Activated T-helper 2 cell treated with anti-CD3 and anti-CD28 coated beads, Interferon-gamma antibody, Interleukin-2, Interleukin-4, amounts not matched to agents 10 μg/mL and 5 μg/mL and 100 μg/mL, durations not matched to agents 14 hours and 24 hours and 36 hours (primary cell): ENCODE measurements at places on chromosomes 3 and 15. TPM values are rescaled to one million over a fixed set of nuclear protein-coding genes. Genes with fewer than 3 reads are reported as not detected.

The C2CD4A gene
- not detected in 2 replicates for total RNA-seq

GRCh38 chr3:17820704-17821103 is 78.3 kb upstream of the TBC1D5 start:
- no peaks in the 10 kb centered on the region for H3K4me1 ChIP-seq
- DNase-seq, result no peak
- H3K36me3 ChIP-seq, result no peaks in the 10 kb centered on the region
- peaks cover 20% of the 10 kb centered on the region for H3K27me3 ChIP-seq

The DUOXA2 gene
- total RNA-seq, result not detected in 2 replicates

DNA sequence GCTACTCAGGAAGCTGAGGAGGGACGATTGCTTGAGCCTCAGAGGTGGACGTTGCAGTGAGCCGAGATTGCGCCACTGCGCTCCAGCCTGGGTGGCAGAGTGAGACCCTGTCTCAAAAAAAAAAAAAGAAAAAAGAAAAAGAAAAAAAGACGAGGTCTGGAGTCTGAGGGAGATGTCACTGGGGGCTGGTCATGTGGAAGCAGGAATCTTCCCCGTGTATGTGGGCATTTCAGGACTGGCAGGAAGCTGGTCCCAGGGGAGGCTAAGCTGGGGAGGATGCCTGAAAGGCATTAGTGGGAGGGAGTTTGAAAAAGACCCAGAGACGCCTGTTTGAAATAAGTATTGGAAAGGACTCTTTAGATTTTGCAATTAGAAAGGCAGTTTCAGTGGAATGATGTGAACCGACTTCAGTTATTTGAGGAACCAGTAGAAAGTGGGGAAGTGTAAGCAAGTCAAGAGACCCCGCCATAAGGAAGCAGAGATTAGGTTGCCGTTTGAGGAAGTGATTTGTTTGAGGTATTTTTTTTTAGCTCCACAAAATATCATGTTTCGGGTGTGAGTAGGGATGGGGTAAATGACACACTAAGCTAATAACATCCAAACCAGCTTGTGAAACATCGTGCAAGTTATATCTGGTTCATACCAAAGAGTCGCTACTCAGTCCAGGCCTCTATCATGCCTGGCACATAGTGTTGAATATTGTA is 55.5 kb downstream of the ST6GAL1 start:
- peak overlapping the region; percentile 28 for H3K27ac ChIP-seq
- DNase-seq, result no peak
- H3K4me1 ChIP-seq, result peaks cover 25% of the 10 kb centered on the region
- no peaks in the 10 kb centered on the region for H3K27me3 ChIP-seq

- no peak overlapping the region for H3K27ac ChIP-seq
- no peak for DNase-seq
- H3K4me1 ChIP-seq, result peaks cover 18% of the 10 kb centered on the region
- H3K36me3 ChIP-seq, result no peaks in the 10 kb centered on the region
Observed at GRCh38 chr3:52841211-52841980, 6.6 kb upstream of the MUSTN1 start.

GRCh38 chr3:76585794-76586392 is 454.0 kb upstream of the ROBO2 start:
- H3K4me1 ChIP-seq, result no peaks in the 10 kb centered on the region
- DNase-seq, result no peak
- no peaks in the 10 kb centered on the region for H3K27me3 ChIP-seq
- H3K4me3 ChIP-seq, result no peak overlapping the region
- no peaks in the 10 kb centered on the region for H3K36me3 ChIP-seq

GRCh38 chr3:8220291-8220690 is 281.3 kb upstream of the LMCD1 start:
- DNase-seq, result no peak
- H3K4me3 ChIP-seq, result no peak overlapping the region
- H3K27me3 ChIP-seq, result no peaks in the 10 kb centered on the region

The PGBD4 gene
- total RNA-seq, result 3.4 and 3.7 TPM in 2 replicates

DNA sequence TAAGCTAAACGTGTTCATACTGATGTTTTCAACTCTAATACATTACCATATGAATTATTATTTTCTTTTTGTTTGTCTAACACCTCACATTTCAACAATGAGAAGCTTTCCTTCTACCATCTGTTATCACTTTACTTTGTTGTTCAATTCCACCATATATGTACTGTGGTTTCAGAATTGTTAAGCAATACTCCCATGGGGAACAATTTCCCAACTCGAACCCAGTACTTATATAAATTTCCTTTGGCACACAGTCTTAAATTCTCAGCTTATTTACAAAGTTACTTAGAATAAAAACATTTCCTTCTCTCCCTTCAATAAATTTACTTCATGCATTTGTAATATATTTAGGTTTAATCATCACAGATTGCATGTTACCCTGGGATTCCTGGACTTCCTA is 1764.4 kb downstream of the OTOL1 start:
- H3K27ac ChIP-seq, result no peak overlapping the region
- H3K36me3 ChIP-seq, result no peaks in the 10 kb centered on the region
- no peak overlapping the region for H3K4me3 ChIP-seq
- no peak for DNase-seq

GRCh38 chr3:182382112-182382857 is 411.0 kb upstream of the ATP11B start:
- no peak for DNase-seq
- no peaks in the 10 kb centered on the region for H3K27me3 ChIP-seq
- no peaks in the 10 kb centered on the region for H3K4me1 ChIP-seq

The HIGD2B gene
- total RNA-seq, result 0.16 TPM in 2 replicates

GRCh38 chr15:67109141-67110034 is 44.0 kb downstream of the SMAD3 start:
- DNase-seq, result no peak
- no peak overlapping the region for H3K4me3 ChIP-seq
- peaks cover 68% of the 10 kb centered on the region for H3K36me3 ChIP-seq

DNA sequence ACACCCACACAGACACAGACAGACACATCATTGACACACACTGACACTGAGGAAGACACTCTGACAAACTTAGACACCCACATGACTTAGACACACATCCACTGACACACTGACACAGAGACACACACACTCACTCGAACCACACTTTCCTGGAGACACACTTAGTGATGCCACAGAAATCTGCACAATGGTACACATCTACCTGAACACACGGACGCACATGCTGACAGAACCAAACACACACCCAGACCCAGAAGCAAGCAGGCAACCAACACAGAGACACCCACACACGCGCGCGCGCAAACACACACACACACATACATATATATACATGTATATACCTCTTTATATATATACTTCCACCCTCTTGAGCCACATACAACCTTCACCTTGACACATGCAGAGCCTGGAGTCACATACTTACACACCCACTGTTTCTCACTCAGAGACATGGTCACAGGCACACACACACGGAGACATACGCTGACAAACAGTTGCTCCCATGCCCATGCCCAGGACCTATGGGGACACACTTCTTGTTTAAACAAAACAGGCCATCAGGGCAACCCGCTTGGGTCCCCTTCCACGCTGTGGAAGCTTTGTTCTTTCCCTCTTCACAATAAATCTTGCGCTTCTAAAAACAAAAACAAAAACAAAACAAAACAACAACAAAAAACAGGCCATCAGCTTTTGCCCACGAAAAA is 913 bp upstream of the SCN5A start:
- H3K4me3 ChIP-seq, result no peak overlapping the region
- peaks cover 14% of the 10 kb centered on the region for H3K27me3 ChIP-seq
- H3K36me3 ChIP-seq, result no peaks in the 10 kb centered on the region
- DNase-seq, result no peak

GRCh38 chr3:31974964-31975363 is 6.1 kb downstream of the OSBPL10 start:
- H3K4me1 ChIP-seq, result peaks cover 15% of the 10 kb centered on the region
- DNase-seq, result no peak
- H3K4me3 ChIP-seq, result no peak overlapping the region
- no peak overlapping the region for H3K27ac ChIP-seq
- H3K36me3 ChIP-seq, result peaks cover 33% of the 10 kb centered on the region

DNA sequence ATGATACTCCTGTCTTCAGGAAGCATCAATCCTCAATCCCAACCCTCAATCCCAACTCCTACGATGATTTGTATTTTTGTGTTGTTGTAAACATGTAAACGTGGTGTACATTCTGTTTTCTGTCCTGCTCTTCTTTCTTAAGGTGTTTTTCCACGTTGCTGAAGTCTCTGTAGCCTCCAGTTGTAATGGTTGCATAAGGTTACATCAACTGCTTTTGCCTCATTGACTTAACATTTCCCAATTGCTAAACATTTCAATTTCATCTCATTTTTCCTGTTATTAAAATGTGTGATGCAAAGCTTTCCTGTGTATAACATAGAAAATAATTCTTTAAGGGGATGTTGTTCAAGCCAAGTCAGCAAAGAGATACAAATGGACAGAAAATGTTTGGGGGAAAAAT is 33.4 kb downstream of the HRH1 start:
- peaks cover 12% of the 10 kb centered on the region for H3K27me3 ChIP-seq
- H3K4me1 ChIP-seq, result no peaks in the 10 kb centered on the region
- DNase-seq, result no peak
- H3K36me3 ChIP-seq, result no peaks in the 10 kb centered on the region
- H3K27ac ChIP-seq, result no peak overlapping the region

The CCR1 gene
- total RNA-seq, result 0.41 and 0.51 TPM in 2 replicates

GRCh38 chr3:190862209-190863118 is at the start of gene GMNC:
GMNC (minus strand) TSS chr3:190862694; CDS start chr3:190862615, 79 bp downstream.
- peak within 1 kb of the TSS; percentile 57 for H3K4me3 ChIP-seq
- H3K36me3 ChIP-seq, result no peaks in the 10 kb centered on the region
- peak; percentile 50 for DNase-seq
- peaks cover 52% of the 10 kb centered on the region for H3K27me3 ChIP-seq
- peaks cover 5% of the 10 kb centered on the region for H3K4me1 ChIP-seq

The SCG5 gene
- total RNA-seq, result 2.0 and 3.7 TPM in 2 replicates

GRCh38 chr3:167929968-167930367 is 165.8 kb downstream of the GOLIM4 start:
- no peak for DNase-seq
- no peaks in the 10 kb centered on the region for H3K4me1 ChIP-seq
- no peak overlapping the region for H3K27ac ChIP-seq
- H3K36me3 ChIP-seq, result no peaks in the 10 kb centered on the region
- no peak overlapping the region for H3K4me3 ChIP-seq

DNA sequence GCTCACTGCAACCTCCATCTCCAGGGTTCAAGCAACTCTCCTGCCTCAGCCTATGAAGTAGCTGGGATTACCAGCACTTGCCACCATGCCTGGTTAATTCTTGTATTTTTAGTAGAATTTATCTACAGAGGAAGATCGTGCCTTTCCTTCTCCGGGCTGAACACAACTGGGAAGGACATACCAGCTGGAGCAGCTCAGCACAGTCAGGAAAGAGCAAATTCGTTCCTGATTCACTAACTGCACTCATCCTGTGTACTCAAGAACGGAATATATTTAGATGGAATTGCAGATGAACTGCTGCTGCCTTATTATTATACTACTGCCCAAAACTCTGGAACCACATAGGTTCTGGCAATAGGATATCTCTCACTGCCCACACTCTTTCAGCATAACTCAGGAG is 27.1 kb upstream of the P4HTM start:
- no peak overlapping the region for H3K27ac ChIP-seq
- H3K36me3 ChIP-seq, result peaks cover 58% of the 10 kb centered on the region
- H3K4me3 ChIP-seq, result no peak overlapping the region
- peaks cover 24% of the 10 kb centered on the region for H3K4me1 ChIP-seq
- no peak for DNase-seq

DNA sequence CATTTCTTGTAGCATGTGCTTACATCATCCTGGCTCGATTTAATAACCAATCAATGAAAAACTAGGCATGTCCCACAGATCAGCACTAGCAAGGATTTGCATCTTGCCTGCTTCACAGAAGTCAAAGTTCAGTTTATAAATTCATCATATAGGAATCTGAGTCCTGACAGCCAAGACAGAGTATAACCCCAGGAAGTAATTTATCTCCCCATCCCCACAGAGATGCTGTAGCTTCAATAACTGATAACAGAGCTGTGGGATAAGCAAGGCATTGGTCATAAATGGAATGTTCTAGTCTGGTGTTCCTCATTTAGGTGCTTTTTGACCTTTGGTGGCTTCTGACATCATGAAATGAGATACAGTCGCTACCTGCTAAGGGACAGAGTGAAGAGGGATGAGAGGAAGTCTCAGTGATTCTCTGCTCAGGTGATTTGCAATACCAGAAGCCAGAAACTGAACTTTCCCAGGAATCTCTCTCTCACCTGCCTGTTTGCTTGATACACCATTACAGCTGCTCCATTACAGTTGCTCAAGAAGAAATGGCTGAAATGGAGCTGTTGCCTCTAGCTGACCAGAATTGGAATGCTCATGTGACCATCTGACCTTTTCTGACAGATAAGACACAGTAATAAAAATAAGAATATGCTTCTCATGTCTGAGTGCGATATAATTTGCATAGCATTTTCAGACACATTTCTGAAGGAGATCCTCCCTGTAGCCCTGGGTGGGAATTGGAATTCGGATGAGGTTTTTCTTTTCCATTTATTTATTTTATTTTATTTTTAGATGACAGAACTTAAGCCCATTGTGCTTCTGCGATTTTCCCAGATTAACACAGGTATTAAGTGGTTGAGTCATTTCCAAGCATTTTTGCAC is 217.1 kb upstream of the KCNMB2 start:
- H3K27me3 ChIP-seq, result no peaks in the 10 kb centered on the region
- no peak for DNase-seq
- no peak overlapping the region for H3K27ac ChIP-seq
- H3K36me3 ChIP-seq, result no peaks in the 10 kb centered on the region
- no peak overlapping the region for H3K4me3 ChIP-seq
- H3K4me1 ChIP-seq, result no peaks in the 10 kb centered on the region

- no peak overlapping the region for H3K27ac ChIP-seq
- peaks cover 10% of the 10 kb centered on the region for H3K27me3 ChIP-seq
- H3K4me3 ChIP-seq, result no peak overlapping the region
- no peak for DNase-seq
- H3K36me3 ChIP-seq, result no peaks in the 10 kb centered on the region
Observed at GRCh38 chr3:150074697-150075416, 104.2 kb upstream of the PFN2 start.
